ENCODE measurements at places on chromosomes 7 and 10.
A peak's percentile ranks its signal among the peaks of the same experiment; 100 is the strongest.

GRCh38 chr10:73407495-73407894 lies 6.4 kb downstream of the ANXA7 start:
- no peak for DNase-seq

DNA sequence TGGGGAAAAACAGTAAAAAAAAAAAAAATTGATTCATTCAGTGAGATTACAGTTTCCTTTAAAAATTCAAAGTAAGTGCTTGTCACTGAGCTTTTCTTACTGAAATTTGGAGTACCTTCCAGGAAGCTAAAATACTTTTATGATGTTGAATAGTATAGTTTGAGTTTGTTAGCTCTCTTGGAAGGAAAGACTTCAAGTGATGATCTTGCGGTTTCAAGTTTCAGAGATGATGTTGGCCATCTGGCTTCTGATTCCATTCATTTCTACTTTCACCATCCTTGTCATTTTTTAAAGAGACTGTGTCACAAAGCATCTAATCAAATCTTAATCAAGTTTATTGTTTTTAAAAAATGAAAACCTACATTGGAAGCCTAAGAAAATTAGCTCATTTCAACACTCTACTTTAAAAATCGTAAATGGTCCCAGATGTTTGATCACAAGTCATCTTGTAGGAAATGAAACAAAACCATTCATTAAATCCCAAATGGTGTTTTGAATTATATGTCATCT lies 4.9 kb upstream of the HERPUD2 start:
- DNase-seq: no peak

GRCh38 chr7:112459645-112460044 lies 9.4 kb downstream of the IFRD1 start:
- DNase-seq: no peak

DNA sequence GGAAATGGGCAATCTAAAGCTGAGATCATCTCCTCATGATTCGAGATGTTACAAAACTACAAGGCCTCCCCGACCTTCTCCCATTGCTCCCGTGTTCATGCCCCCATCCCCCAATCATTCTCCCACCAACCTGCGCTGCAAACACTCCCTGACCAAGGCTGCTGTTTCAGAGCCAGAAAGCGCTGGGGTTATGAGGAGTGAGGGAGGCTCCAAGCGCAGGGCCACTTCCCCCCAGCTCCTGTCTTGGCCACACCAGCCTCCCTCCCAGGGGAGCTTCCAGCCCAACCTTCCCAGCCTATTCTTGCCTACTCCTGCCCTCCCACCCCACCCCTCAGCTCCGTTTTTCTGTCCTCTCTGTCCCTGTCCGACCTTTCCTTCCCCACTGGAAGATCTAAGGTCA lies 14.7 kb upstream of the NODAL start:
- no peak for DNase-seq

GRCh38 chr10:117348236-117348635 lies 27.0 kb downstream of the PDZD8 start:
- no peak for DNase-seq

DNA sequence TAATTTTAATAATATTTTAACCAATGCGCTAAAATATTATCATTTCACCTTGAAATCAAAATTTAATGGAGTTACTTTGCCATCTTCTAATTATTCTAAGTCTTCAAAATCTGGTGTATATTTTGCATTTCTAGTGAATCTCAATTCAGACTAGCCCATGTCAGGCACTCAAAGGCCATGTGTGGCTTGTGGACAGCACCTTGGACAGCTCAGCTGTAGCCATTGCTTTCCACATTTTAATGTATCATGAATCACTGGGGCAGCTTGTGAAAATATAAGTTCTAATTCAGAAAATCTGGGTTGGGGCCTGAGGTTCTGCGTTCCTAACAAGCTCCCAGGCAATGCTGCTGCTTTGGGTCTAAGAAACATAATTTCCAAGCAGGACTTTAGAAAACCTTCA lies 57.2 kb downstream of the MGAM2 start:
- DNase-seq: no peak

GRCh38 chr7:95916573-95917297 lies 144.4 kb downstream of the DYNC1I1 start:
- DNase-seq: peak; percentile 64

DNA sequence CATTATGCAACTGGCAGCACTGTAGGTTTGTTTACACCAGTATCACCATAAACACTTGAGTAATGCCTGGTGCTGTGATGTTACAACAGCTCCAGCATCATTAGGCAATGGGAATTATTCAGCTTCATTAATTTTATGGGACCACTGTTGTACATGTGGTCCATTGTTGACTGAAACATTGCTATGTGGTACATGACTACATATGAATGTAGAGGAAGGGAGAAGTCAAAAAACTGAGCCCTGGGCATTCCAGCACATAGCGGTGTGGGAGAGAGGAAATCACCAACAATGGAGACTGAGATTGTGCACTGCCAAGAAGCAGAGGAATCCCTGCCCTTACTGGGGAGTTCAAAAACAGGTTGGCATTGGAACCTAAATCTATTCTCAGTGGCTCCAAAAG lies 89.0 kb downstream of the TRIM24 start:
- no peak for DNase-seq

DNA sequence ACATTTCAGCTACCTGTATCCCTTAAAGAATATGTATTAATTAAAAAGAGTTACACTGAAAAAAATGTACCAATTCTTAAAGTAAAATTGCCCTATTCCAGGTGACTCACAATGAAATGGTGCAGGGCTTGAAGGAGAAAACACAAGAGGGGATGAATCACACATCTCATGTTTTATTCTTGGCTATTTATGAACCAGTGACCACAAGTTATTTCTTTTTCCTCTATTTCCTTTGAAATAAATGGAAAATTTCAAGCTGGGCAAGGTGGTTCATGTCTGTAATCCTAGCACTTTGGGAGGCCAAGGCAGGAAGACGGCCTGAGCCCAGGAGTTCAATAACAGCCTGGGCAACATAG lies 106.8 kb downstream of the UBE2H start:
- DNase-seq: peak; percentile 81

Measured in EH (cell line).